ENCODE measurements at places on chromosomes 4 and X.

GRCh38 chr4:140152013-140152703 lies 1.8 kb downstream of the MAML3 start:
- peak; percentile 88 for DNase-seq

DNA sequence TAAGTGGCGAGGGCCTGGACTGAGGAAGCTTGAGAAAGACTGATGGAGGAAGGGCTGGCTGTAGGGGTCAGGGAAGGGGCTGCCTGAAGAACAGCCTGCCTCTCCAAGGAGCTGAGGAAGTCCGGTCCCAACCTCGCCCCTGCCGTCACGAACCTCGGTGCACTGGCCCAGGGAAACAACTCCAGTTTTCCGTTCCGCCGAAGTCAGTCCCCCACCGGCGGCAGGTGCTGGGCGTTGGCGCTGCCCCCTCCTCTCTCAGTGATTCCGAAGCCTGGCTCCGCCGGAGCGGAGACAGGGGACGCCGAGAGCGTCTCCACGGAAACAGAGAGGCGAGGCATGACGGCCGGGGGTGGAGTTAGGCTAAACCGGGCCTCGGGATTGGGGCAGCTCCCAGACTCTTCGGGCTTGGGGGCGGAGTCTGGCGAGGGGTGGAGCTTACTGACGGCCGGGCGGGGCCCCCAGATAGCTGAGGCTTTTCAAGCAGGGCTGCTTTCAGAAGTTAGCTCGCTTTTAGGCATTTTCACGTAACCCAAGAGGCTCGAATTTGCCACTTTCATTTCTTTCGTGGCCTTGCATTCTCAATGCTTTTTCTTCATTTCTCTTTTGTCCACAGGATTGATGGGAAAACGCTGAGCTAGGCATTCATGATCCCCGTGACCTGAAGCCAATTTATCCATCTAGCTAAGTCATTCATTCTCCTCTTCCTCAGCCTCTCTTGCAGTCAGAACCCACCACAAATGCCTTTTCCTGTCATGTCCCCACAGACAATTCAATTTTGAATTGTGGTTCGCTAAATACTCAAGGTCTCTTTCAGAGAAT lies at the start of gene TTC29:
Gene TTC29, minus strand, starts transcription at position 309 of the 819 bp plus-strand sequence. CDS start 5,969 bp downstream, outside the sequence.
- peak; percentile 93 for DNase-seq

DNA sequence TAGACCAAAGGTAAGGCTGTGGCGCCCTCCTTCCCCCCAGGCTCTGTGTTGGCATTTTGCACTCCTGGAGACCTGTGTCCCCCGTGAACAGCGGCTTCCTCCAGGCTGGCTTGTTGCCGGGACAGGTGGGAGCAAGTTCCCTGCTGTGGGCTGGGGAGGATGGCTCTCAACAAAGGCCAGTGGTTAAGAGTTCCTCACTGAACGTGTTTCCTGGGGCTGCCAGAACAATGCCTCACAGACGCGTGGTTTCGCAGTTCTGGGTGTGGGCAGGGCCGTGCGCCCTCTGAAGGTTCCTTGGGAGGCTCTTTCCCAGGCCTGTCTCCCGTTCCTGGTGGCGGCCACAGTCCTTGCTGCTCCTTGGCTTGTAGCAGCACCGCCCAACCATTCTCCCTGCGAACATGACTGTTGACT lies 33.4 kb downstream of the NELFA start:
- DNase-seq, result peak; percentile 44

DNA sequence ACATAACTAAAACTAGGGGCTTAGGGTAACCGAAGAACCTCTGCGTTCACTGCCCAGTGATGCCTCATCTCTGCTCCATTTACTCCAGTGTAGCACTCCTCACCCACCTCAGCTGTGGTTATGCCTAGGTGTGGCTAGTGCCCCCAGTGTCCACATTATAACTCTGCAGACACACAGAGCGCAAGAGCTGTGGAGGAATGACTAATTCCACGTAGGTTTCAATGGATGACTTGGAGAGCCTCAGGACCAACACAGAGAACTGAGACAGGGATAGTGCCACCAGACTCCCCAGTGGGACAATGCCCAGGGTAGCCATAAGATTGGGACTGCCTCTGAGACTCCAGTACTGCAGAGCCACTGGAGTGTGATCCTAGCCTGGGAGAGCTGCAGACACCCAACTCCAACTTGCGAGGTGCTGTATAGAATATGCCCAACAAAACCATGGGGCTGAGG lies 542.4 kb upstream of the DIPK2B start:
- no peak for DNase-seq

GRCh38 chr4:8916906-8917305 lies 45.3 kb upstream of the HMX1 start:
- no peak for DNase-seq

GRCh38 chr4:7595934-7596461 lies 161.3 kb upstream of the PSAPL1 start:
- DNase-seq, result no peak

DNA sequence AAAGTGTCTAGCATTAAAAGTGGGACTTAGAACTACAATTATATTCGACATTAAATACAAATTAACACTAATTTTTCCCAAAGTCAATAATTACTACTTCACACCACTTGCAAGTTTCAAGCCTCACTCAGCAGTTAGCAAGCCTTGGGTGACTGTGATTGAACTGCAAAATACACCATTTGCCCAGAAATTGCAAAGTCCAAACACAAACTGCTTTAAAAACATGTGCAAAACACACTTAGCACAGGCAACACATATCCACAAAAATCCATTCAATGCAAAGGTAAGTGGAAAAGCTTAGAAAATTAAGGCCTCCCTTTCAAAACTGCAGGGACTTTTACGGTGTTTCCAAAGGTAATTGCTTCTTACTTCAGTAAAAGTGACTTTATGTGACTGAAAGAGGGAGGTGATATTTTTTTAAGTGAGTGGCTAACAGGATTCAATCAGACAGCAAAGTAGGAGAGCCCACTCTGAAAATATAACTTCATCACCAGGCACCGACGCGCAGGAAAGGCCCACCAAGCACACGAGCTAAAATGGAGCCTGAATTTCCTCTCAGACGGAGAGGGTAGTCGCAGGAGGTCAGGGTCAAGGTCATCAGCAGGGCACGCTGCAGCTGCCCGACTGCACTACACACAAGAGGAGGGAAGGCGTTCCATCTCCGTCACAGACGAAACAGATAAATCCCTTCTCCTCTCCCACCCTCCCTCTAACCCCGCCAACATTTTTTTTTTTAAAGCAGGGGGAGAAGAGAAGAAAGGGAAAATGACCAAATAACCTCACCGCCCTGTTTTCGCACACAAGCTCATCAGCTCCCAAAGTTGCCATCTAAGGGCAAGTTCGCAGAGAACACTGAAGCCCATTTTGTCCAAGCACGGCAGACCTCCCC lies 3.1 kb downstream of the ZNF827 start:
- DNase-seq, result no peak

DNA sequence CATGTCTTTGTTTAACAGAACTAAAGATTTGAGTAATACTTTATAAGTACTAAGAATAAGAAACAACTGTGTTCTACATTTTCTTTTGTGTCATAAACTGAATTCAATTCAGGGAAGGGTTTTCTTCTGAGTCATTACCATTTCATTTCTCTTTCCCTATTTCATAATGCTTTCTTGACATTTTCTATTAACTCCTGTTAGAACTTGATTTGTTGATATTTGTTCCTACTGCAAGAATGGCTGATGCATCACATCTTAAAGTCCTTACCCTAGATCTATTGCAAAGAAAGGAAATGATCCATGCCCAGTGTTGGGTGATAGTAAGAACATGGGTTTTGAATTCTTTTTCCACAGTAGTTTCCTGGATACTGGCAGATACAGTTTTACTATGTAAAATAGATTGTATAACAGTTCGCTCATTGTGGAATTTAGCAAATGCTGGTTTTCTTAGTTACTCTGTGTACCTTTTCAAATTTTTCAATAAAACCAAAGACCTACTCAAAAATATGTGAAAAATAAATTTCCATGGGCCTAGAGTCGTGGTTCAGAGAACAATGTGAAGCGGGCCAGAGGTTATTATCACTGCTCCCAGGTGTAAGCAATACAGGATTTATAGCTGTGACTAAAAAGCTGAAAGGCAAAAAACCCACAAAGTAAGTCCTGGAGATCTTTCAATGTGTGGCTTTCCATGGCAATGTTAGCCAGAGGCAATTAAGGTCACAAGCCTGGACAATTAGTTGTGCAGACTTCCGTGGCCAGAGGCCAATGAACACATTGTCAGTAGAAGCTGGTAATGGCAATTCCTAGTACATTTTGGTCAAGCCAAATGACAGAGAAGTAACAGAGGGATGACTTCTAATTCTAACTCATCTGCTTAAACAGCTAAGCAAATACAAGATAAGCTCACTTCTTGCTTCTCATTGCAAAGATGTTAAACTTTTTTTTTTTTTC lies 127.3 kb upstream of the FAT4 start:
- DNase-seq, result no peak

- no peak for DNase-seq
Measured at GRCh38 chr4:38611676-38612075, 52.3 kb upstream of the KLF3 start.

DNA sequence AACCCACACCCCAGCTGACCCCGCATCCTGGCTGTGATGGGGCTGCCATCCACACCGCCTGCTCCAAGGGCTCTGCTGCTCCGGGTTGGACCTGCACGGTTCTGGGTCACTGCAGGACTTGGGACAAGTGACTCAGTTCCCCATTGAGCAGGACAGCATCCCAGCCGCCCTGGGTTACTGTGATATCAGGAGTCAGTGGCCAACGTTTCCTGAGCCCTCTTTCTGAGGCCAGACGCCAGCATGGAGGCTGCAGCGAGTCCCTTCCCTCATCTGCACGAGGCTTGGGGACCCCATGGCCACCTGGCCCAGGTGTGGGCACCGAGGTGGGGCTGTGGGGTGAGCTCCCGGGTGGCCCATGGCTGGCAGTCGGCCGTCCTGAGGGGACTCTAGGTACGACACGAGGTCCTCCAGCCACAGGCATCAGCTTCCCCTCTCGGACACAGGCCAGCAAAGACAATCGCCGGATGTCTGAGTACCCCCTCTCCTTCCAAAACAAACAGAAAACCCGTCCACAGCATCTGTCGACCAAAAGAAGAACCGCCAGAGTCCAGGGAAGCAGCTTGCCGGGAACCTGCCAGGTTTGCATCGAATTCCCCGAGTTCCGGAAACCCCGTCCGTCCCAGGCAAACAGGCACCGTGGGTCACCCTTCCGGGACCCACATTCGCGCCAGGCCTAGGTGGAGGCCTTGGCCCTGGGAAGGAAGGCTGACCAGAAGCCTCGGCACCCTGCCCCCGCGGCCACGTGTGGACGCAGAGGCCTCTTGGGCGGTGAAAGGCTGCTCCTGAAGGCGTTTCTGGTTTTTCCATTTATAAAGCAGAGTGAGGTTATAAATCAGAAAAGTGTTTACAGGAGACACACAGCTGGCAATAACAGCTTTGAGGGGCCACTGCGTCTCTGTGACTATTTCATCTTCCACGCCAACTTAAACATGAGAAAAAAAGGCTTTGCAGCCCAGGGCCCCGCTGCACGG lies 136.0 kb downstream of the FAM53A start:
- no peak for DNase-seq

- no peak for DNase-seq
Measured at GRCh38 chr4:159966746-159967145, 863.9 kb downstream of the RAPGEF2 start.

DNA sequence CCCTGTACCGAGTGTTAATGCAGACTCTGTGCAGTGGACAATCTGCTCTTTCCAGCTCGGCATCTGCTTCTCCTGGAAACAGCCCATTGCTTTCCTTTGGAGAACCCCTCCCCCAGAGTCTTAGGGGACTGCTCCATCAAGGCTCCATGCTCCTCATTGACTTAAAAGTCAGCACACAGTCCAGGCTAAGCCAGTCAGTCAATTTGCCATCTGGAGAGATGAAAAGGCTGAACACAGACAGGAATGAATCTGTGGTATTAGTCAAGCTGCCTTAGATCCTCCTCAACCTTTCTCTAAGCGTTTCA lies 20.3 kb downstream of the ATP8A1 start:
- no peak for DNase-seq

GRCh38 chr4:85522277-85522676 lies 47.3 kb downstream of the ARHGAP24 start:
- DNase-seq, result no peak

- no peak for DNase-seq
Measured at GRCh38 chrX:71144651-71145050, at the start of gene NLGN3. Gene NLGN3, plus strand, starts transcription at chrX:71144841. Its CDS starts 2,909 bp downstream, at chrX:71147750.

DNA sequence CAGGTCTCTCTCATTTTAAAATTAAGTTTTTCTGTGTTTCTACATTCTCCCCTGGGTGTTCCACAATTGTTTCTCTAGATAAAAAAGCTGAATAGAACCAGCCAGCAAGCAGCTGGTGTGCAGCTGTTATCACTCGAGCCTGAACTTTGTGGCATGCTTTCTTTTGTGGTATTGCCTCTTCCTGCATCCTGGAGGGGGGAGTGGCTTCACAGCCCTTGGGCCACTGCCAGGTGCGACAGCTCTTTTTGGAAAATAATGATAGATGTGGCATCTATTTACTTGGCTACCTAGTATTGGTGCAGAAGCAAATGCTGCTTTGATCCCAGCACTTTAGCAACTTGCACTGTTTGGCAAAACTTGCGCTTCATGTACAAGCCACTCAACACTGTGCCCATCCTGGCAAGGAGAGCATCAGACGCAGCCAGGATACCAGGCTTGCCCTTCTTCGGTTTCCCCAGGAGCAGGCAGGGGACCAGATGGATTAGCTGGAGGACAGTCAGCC lies 69.4 kb downstream of the HMGB2 start:
- peak; percentile 63 for DNase-seq

GRCh38 chr4:6926681-6927478 lies 17.3 kb downstream of the TBC1D14 start:
- peak; percentile 87 for DNase-seq

DNA sequence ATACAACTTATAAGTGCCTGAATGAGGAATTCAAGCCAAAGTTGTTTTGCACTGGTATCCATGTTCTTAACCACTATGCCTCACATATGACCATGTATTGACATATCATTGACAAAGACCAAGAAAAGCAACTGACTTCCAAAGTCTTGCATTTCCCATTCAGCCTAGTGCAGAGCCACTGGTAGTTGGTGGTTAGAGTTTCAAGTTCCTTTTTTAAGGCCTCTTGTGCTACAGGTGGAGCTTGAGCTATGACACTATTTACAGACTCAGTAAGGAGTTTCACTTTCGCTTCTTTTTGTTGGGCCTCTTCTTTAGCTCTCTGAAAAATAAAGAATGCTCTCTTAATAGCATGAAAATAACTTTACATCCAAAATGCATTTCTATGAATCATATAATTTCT lies 763.0 kb downstream of the DMD start:
- no peak for DNase-seq

DNA sequence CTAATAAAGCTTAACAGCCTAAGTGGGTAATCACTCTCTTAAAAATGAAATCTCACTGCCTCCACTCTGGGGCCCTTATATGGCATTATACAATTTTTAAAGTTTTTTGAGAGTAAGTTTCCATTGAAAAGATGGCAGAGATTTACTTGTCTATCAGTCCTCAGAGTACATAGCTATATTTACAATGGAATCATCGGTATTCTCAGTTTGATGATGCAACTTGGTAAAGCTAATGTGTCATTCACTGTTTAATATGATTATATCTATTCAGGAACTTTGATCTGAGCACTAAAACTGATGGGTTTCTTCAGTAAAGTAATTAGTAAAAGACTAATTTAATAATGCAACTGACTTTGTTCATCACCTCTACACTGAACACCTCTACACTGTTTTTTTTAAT lies 51.6 kb downstream of the CT47B1 start:
- no peak for DNase-seq

- DNase-seq, result no peak
Measured at GRCh38 chrX:47564438-47565085, 3.6 kb downstream of the ARAF start.

Data from activated effector memory CD4-positive, alpha-beta T cell treated with anti-CD3 and anti-CD28 coated beads, Interleukin-2, amount 50 U/mL, for 16 hours (primary cell).